ENCODE measurements at places on chromosomes 2 and 18.

- peak; percentile 8 for DNase-seq
These were observed 17.3 kb downstream of the BMP10 start for GRCh38 chr2:68853915-68854314.

DNA sequence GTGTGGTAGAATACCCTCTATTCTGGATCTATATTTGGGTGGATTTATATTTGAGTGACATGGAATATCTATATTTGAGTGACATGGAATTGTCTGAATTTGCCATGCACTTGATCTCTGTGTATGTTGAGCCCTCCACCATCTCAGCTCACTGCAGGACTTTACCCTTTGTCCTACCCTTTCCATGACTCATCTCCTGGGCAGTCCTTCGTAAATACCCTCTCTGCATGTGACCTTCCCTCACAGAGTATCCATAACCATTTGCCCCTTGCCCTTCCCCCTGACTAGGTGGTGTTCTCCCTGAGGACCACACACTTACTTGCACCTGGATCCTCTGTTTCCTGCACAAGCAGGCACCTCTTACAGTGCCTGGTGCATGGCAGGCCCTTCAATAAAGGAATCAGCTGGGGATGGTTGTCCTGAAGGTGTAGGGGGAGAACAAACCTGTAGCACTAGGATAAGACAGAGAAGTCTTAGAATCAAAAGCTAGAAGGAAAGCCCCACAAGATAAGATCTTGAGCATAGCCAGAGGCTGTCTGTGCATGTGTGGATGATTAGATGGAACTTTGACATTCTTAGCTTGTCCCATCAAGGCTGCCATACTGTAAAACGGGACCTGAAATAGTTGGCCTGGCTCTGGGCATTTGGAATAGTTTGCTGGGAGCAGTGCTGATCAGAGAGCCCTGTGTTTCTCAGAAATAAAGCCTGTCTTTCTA lies 230.4 kb downstream of the FHOD3 start:
- DNase-seq: no peak

- DNase-seq: peak; percentile 75
These were observed 4.9 kb downstream of the TM4SF20 start for GRCh38 chr2:227374158-227374557.

DNA sequence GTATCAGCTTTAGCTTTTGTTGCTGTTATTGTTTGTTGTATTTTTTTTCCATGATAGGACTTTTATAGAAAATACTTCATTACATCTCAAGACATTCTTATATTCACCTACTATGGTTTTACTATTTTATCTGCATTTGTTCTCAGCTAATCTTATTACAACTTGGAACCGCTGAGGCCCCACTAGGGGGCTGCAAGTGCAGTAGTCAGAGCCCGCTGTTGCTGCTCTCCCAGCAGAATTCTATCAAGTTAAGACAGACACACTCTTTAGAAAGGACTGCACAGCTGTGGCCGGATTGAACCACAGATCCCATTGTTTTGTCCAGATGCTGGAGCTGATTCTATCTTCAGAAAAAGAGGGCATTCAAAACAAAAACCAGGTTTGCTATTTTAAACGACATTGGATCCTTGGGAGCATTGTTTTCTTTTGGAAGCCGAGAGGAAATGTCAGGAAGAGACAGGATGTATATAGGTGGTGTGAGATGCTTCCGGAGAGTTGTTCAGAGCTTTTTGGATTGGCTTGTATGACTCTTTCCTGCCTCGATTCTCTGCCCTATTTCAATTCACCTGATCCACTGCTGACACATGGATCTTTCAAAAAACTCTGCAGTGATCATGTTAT lies 105.7 kb upstream of the GAREM1 start:
- DNase-seq: no peak

- DNase-seq: no peak
These were observed 115.7 kb downstream of the MYO1B start for GRCh38 chr2:191360918-191361317.

DNA sequence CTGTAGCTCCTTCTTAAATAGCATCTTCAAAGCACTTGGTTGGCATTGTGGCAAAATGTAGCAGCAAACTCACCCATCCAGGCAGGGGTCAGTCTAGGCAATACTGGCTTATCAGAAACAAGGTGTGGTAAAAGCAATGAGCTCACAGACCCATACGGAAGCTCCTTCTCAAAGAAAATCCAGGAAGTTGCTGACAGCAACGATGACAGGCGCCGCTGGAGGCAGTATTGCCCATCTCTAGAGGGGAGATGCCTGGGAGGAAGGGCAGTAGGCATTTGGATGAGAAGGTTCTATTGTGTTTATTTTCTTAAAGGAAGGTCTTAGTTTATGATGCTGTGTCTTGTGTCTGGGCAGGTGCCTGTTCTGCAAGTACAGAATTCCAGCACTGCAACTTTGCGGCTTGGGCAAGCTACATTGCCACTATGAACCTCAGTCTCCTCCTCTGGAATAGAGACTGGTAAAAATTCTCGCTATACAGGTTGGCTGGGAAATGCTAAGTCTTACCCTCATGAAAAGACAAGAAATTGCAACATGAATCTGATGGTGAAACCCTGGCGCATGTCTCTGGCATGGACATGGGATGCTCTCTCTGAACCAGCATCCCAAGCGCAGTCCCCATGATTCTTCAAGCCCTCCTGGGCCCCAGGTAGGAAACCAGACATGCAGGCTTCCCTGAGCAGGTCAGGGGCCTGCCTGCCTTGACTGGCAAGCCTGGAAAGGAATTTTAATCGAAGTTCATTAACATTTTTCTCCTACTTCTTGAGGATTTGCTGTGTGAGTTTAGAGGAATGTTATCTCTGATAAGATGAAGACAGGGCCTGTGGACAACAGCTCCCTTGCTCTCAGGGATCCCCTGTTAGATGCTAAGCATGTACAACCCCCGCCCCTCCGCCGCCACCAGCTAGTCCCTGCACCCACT lies 156.0 kb downstream of the TFCP2L1 start:
- DNase-seq: peak; percentile 51

DNA sequence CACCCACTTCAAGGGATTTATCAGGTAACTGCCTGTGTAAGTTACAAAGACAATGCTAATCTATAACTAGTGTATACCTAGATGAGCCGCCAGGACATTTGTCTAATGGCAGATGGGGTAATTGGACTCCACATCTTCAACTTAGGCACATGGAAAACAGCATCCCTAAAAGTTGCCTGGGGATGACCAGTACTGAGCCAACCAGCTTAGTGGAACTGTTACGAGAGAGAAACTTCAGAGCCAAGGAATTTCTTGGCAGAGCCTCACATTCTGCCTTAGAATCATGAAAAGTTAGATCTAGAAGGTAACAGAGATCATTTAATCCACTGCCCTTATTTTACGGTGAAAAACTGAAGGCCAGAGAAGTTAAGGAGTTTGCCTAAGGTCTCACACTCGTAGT lies 15.5 kb upstream of the CLASP1 start:
- DNase-seq: no peak

DNA sequence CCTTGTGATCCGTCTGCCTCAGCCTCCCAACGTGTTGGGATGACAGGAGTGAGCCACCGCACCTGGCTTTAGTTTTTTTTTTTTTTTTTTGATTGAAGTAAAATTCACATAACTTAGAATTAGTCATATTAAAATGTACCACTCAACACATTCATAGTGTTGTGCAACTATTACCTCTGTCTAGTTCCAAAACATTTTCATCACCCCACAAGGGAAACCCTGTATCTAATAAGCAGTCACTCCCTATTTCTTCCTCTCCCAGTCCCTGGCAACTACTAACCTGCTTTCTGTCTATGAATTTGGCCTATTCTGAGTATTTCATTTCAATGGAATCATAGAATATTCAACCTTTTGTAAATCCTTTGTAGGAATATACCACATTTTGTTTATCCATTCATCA lies 123.9 kb upstream of the FAM117B start:
- DNase-seq: peak; percentile 62

DNA sequence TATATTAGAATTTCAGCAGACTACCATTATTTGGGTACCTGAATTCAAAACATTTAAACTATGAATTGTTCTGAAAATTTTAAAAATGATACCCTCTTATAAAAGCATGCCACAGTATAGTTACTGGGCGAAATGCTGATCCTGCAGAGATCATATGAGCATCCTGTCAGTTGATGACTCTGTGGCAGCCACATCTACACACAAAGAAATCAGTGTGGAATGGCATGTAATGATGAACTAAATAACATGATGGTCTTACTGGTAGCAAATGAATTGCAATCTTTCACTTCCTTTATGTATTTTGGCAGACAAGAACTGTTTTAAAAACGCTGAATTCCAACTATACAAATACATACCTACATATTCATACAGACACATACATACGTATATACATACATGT lies 38.3 kb downstream of the MRPS9 start:
- no peak for DNase-seq

- DNase-seq: no peak
These were observed 50.4 kb downstream of the NCKAP5 start for GRCh38 chr2:133517876-133518275.

DNA sequence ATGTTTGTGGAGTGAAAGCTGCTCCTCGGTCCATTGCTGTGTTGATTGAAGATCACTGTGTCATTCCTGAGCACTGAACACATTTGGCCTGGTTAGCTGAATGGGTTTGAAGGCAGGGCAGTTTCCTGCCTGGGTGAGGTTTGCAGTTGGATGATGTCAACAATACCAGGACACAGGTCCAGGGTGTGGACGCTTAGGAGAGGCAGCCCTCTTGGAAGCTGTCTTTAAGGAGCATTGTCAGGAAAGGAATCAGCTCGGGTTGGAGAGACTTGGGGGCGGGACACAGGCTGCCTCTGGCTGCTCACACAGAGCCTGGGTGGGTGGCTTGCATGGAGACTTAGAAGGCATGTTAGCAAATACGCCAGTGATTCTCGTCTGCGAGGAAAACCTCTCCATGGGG lies 237.7 kb downstream of the SEPTIN10 start:
- no peak for DNase-seq

GRCh38 chr18:6021306-6022073 lies 126.2 kb upstream of the TMEM200C start:
- no peak for DNase-seq

DNA sequence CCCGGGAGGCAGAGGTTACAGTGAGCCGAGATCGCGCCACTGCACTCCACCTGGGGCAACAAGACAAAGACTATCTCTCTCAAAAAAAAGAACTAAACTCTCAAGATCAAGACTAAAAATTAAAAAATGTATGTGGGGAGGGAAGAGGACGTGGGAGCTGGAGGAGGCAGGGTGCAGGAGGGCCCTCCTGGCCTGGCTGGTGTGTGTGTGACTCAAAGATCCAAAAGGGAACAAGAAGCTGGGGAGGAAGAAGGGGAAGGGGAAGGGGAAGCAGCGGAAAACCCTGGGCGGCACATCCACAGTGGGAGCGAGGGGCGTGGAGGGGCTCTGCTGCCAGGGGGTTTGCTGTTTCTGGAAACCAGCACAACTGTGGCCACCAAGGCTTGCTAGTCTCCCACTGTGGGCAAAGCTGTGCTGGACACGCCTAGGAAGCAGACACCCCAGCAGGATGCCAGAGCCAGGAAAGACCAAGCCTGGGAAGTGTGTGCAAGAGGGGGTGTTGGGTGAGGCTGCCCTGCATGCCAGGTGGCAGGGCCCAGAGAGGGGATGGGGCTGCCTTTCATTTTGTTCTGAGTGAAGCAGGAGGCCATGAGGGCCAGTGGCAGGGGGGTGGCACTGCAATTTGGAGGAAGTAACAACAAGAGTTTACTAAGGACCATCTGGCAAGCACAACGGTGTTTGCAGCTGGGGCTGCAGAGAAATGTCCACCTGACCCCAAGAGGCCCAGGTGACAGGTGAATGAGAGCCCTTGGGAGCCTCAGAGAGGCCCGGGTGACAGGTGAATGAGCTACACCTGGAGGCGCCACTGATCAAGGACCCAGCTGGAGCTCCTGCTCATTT lies 44.5 kb downstream of the ANO7 start:
- DNase-seq: no peak

DNA sequence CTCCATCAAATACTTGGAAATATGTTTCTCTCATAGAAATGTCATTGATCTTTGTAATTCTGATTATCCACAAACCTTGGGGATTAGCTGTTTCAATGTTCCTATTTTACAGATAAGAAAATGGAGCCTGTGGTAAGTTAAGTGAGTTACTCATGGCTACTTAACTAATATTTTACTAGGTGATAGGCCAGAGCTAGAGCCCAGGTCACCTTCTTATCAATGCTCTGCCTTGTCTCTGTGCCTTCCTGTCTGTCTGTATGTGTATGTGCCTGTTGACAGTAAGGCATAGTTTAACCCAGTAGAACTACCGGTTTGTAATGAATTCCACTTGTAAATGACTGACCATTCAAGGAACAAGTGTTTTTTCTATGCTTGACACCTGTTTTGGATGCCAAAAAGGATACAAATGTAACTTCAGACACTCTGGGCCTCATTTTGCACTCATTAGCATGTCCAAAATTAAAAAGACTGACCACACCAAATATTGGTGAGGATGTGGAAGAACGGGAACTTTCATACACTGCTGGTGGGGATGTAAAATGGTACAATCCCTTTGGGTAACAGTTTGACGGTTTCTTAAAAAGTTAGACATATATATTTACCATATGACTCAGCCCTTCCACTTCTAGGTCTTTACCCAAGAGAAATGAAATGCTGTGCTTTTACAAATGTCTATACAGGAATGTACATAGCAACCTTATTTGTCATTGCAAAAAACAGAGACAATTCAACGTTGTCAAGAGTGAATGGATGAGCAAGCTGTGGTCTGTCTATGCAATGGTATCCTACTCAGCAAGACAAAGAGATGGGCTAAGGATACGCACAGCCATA lies 19.6 kb upstream of the IL1A start:
- DNase-seq: peak; percentile 84

- no peak for DNase-seq
These were observed 93.6 kb upstream of the TMEFF2 start for GRCh38 chr2:192288295-192288694.

DNA sequence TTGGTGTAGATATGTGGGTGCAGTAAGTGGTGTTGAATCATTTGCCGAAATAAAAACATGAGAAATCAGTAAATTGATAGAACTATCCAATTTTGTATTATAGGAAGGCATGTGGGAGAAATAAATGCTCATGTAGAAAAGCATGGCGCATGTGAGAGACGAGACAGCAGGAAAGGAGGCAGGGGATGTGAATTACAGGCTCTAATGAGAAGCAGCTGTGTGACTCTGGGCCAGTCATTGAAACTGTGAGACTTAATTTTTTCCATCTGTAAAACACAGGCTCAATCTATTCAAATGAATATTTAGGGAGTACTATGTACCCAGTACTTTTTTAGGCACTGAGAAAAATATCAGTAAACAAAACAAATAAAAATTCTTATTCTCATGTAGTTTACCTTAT lies 42.6 kb upstream of the MAP3K20 start:
- DNase-seq: no peak
